B cell (primary cell): ENCODE measurements at places on chromosomes 4 and X. TPM values are rescaled to one million over a fixed set of nuclear protein-coding genes. Genes with fewer than 3 reads are reported as not detected.

- no peaks in the 10 kb centered on the region for H3K27me3 ChIP-seq
- no peak overlapping the region for H3K27ac ChIP-seq
- H3K36me3 ChIP-seq = no peaks in the 10 kb centered on the region
- no peak for DNase-seq
- H3K4me3 ChIP-seq = no peak overlapping the region
Observed at GRCh38 chr4:149553959-149554520, 261.6 kb downstream of the IQCM start.

GRCh38 chr4:186058253-186058979, 10.5 kb upstream of the TLR3 start:
- H3K27ac ChIP-seq = no peak overlapping the region
- peak; percentile 52 for DNase-seq
- H3K4me1 ChIP-seq = peaks cover 16% of the 10 kb centered on the region

Gene TLR6
- total RNA-seq = 54.4 and 60.6 TPM in 2 replicates

Gene IBSP
- total RNA-seq = not detected in 2 replicates

GRCh38 chrX:20221902-20222301, 44.8 kb downstream of the RPS6KA3 start:
- H3K27ac ChIP-seq = no peak overlapping the region
- no peak overlapping the region for H3K4me3 ChIP-seq
- H3K27me3 ChIP-seq = no peaks in the 10 kb centered on the region
- H3K36me3 ChIP-seq = no peaks in the 10 kb centered on the region
- H3K4me1 ChIP-seq = peaks cover 2% of the 10 kb centered on the region

DNA sequence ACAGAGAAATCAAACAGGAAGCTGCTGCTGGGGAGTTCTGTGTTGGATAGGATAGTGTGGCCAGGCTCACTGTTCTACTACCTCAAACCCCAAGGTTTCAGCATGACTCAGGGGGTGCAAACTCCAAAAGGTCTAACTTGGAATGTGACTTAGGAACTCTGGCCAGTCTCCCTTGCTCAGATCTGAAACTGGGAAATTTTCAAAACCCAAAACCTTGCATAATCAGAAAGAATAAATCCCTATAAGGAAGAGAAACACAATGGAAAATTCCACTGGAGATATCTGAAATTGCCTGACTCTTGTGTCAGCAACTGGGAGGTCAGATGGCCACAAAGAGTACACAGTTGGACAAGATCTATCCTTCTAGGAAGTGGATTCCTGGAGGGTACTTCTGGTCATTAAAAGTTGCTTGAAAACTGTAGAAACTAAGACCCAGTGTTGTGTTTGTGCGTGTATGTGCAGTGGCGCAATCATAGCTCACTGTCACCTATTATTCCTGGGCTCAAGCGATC, 58.0 kb downstream of the PPEF2 start:
- no peak for DNase-seq
- H3K4me1 ChIP-seq = no peaks in the 10 kb centered on the region
- no peak overlapping the region for H3K27ac ChIP-seq

GRCh38 chr4:14054391-14054790, 426.9 kb upstream of the BOD1L1 start:
- H3K36me3 ChIP-seq = no peaks in the 10 kb centered on the region
- DNase-seq = no peak
- H3K27me3 ChIP-seq = no peaks in the 10 kb centered on the region
- no peak overlapping the region for H3K27ac ChIP-seq

DNA sequence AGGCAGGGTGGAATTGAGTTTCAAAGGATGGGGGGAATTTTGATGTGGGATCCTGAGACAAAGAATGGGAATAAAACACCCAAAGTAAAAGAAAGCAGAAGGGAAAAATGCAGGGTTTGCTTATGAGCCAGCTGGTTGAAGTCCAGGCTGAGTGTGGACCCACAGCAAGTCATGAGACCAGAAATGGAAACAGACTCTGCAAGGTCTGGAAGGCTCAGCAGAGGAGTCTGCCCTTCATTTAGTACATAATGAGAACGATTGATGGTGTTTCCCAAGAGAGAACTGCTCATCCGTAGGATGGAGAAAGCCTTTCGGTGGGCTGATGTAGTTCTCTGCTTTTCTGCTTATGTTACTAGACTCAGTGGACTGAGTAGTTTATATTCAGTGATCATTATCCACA, 259.1 kb downstream of the C4orf33 start:
- no peak overlapping the region for H3K4me3 ChIP-seq
- H3K4me1 ChIP-seq = no peaks in the 10 kb centered on the region
- H3K36me3 ChIP-seq = no peaks in the 10 kb centered on the region
- no peak for DNase-seq
- no peak overlapping the region for H3K27ac ChIP-seq
- H3K27me3 ChIP-seq = no peaks in the 10 kb centered on the region

Gene AMTN
- not detected in 2 replicates for total RNA-seq

- no peak overlapping the region for H3K27ac ChIP-seq
- no peak overlapping the region for H3K4me3 ChIP-seq
- no peaks in the 10 kb centered on the region for H3K36me3 ChIP-seq
Observed at GRCh38 chr4:147943159-147943638, 211.3 kb downstream of the ARHGAP10 start.

Gene PCDH10
- not detected in 2 replicates for total RNA-seq

DNA sequence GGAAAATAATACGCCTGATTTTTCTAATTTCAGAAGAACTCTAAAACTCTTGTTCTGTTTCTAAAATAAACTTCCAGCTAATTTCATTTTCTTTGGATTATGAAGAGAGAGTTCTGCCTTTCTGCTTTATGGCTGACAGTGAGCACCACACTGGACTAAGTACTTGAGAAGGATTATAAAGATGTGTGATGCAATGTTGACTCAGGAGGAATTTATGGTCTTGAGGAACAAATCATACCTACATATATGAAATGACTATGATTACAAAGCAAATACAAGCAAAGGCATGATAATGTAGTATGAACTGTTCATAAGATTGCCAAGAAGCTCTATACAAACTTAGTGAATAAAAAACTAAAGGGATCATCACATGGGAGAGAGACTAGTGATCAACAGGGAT, 13.0 kb upstream of the SLC25A5 start:
- no peak overlapping the region for H3K27ac ChIP-seq
- H3K36me3 ChIP-seq = no peaks in the 10 kb centered on the region
- H3K4me3 ChIP-seq = no peak overlapping the region
